ENCODE measurements at places on chromosomes 2 and 18.

DNA sequence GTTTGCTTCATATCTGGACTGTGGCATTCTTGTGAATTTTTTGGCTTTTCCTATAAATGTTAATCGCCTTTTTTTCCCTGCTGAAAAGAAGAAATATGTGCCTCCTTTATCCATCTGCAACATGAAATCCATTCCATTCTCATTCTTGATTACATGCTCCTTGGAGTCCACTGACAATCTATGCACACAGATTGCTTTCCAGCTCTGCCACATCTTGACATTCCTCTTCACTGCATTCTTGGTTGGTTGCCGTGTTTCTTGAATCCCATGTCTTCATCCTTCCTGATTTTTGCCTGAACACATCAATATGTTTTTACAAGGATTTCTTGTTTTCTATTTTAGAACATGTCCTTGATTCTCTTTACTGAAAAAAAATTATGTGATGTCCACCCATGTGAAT, 26.7 kb upstream of the BIRC6 start:
- DNase-seq, result no peak

DNA sequence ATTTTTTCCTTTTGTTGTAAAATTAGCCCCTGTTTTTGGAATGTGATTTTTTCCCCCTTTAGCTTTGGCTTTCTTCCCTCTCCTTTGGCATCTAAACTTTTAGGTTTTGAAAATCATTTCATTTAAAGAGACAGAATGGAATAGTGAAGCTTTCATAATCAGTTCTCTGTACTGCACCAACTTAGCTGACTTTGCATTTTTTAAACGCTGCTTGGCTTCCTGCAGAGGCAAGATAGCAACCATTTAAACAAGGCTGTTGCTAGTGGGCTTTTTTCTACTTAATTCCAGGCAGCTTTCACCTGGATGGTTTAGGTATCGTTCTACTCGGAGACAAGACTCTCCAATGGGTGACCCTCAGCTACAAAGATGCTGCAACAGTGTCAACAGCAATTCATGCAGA, 267.9 kb upstream of the PKDCC start:
- no peak for DNase-seq

DNA sequence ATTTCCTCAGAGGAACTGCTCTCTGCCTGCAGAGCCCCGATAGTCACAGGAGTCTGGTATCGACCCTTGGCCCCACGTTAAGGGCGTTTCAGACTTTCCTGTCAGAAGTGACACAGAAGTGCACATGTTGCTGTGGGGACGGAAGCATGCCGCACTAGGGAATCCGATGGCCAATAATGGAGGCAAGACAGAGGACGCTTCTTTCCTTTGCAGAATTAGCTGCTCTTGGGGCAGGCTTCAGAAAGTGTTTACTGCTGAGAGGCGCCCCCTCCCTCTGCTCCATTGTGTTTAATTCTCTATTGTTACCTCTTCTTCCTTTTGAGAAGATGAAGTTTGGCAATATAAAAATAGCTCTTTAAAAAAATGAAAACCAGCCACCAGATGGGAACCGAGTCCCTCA, 118.6 kb upstream of the EML6 start:
- DNase-seq, result no peak

DNA sequence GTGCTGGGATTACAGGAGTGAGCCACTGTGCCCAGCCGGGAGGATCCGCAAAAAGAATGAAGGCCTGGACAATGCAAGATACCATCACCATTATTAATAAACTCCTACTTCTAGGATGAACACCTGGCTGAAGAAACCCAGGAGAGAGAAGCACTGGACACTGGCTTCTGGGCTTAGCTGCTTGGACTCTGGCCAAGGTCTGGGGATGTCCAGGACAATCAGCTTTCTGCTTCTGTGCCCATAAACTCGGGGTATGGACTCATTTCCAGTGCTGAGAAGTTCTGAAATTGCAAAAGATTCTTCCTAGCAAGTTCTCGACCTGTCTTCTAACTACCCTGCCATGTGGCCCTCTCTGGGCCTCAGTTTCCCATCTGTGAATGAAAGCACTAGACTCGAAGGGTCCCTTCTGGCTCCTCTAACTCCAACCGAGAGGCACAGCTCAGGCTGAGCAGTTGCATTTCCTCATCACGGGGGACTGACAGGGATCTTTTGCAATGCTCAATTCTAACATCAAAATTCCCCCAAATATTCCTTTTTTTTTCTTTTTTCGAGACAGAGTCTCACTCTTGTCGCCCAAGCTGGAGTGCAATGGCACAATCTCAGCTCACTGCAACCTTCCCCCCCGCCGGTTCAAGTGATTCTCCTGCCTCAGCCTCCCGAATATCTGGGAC, 2.4 kb upstream of the SH2D6 start:
- DNase-seq, result no peak

DNA sequence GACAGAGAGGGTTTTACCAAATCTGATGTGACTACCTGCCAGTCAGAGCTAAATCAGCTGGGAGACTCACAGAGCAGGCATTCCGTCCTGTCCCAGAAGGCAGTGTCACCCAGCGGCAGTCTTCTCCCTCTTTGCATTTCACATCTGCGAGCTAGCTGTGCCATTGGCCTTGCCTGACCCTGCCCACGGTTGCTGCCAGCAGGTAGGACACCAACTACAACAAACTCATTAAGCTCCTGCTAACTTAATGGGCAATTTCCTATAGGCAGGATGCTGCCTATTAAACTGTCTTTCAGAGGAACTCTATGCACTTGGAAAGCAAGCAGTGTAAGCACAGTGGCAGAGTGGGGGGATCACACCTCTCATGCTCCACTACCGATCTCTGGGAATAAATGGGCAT, 116.4 kb upstream of the CAPN13 start:
- no peak for DNase-seq

DNA sequence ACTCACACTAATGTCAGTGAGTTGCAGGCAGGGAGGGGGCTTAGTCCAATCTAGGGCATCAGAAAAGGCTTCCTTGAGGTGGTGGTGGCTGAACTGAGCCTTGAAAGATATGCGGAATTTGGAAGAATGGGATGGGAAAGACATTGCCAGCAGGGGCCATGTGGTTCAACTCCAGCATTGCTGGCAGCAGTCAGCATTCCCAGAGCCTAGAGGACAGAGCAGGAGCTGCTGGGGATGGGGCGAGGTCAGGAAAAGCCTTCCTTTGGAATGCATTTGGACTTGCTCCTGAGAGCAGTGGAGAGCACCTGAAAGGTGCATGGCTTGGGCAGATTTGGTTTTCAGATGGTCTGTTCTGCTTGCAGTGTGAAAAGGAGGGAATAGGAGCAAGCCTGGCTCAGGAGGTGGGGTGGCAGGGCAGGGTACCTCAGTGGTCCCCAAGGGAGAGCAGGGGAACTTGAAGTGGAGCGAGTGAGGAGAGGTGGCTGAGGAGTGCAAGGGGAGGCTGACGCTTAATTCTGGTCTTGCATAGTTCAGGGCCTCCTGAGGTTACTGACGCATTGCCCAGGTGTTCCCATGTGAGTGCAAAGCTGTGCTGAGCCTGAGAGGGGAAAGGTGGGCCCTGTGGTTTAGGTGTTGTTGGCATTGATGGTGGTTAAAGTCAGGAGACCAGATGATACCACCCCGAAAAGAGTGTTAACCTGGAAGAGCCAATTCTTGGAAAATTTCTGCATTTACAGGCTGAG, 112.1 kb upstream of the MGAT5 start:
- DNase-seq, result no peak
